ENCODE measurements at places on chromosomes 7 and 10. TPM values are rescaled to one million over a fixed set of nuclear protein-coding genes. Genes with fewer than 3 reads are reported as not detected.

Gene OR13A1
- total RNA-seq, result 0.38 TPM

Gene KRIT1
- total RNA-seq, result 72.4 TPM

Gene AGMO
- 1.3 TPM for total RNA-seq

Gene ARID5B
- 41.9 TPM for total RNA-seq

Gene FOXI2
- total RNA-seq, result not detected

Gene TMEM270
- total RNA-seq, result not detected

Gene ZC3HAV1L
- 1.6 TPM for total RNA-seq

Gene DCLRE1C
- total RNA-seq, result 7.4 TPM

Gene TMEM213
- total RNA-seq, result not detected

Gene TUBAL3
- total RNA-seq, result not detected

Gene PAPOLB
- total RNA-seq, result 0.72 TPM

Gene AMPH
- 148 TPM for total RNA-seq

Gene LIPJ
- 0.49 TPM for total RNA-seq

Gene TEX36
- total RNA-seq, result not detected

Gene DYDC2
- total RNA-seq, result 1.0 TPM

Gene GHRHR
- 5.3 TPM for total RNA-seq

Gene DDIT4
- total RNA-seq, result 259 TPM
